ENCODE measurements at places on chromosomes 11 and 22.

GRCh38 chr11:65710421-65710820 is 1.6 kb upstream of the KAT5 start:
- no peak overlapping the region for H3K27ac ChIP-seq
- DNase-seq: no peak
- peaks cover 24% of the 10 kb centered on the region for H3K36me3 ChIP-seq
- H3K27me3 ChIP-seq: no peaks in the 10 kb centered on the region

- H3K36me3 ChIP-seq: no peaks in the 10 kb centered on the region
- no peaks in the 10 kb centered on the region for H3K27me3 ChIP-seq
- H3K4me3 ChIP-seq: no peak overlapping the region
- H3K4me1 ChIP-seq: no peaks in the 10 kb centered on the region
- no peak for DNase-seq
These were observed 6.0 kb upstream of the ARHGAP42 start for GRCh38 chr11:100681064-100681502.

DNA sequence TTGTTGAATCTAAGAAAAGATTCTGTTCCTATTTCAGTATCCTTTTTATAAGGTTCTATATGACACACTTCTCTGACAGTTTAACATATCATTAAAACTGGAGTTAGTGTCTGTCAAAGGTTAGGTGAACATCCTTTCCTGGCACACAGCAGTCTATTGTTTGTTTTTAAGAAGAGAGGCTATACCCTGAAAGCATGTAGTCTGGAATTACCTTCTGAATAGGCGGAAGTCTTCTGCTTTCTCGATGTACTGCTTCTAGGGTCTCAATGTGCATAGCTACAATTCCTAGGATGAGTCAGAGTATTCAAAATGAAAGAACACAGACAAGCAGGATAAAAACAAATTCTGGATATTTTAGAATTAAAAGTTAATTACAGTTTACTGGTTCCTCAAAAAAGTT is 188.6 kb downstream of the SWAP70 start:
- H3K4me3 ChIP-seq: no peak overlapping the region
- DNase-seq: no peak
- H3K36me3 ChIP-seq: peaks cover 4% of the 10 kb centered on the region
- H3K27ac ChIP-seq: no peak overlapping the region
- no peaks in the 10 kb centered on the region for H3K4me1 ChIP-seq

- H3K27ac ChIP-seq: no peak overlapping the region
- no peak overlapping the region for H3K4me3 ChIP-seq
- H3K27me3 ChIP-seq: no peaks in the 10 kb centered on the region
- DNase-seq: no peak
These were observed 232.6 kb downstream of the FAT3 start for GRCh38 chr11:92457250-92457649.

DNA sequence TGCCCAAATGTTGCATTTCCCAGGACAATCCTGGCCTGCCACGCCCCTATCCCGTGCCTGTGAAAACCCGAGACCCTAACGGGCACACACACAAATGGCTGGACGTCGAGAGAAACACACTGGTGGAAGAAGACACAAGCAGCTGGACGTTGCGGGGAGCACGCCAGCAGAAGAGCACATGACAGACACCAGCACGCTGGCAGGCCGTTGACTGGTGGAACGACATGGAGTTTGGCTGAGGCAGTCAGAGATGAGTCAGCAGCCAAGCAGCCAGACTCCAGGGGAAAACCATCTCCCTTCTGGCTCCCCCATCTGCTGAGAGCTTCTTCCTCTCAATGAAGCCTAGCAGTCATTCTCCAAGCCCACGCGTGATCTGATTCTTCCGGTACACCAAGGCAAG is 606.7 kb upstream of the LRRC4C start:
- no peak for DNase-seq
- H3K4me1 ChIP-seq: no peaks in the 10 kb centered on the region
- no peaks in the 10 kb centered on the region for H3K27me3 ChIP-seq
- H3K27ac ChIP-seq: no peak overlapping the region
- no peaks in the 10 kb centered on the region for H3K36me3 ChIP-seq

DNA sequence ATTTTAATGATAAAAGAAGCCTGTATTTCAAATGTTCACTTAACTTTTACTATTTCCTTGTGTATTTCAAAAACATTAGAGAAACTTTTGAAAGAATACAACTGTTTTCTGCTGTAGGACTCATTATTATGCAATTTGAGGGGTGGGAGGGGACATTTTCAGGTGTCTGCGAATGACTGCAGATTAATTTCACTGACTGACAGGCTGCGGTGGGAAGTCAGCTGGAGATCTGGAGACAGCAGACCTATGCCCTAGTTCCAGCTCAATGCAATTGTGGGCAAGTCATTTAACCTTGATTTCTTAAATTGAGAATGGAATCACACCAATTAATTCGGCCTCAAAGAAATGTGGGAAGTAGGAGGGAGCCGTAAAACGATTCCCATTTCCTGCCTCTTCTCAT is 128.7 kb downstream of the ARL14EP start:
- H3K4me3 ChIP-seq: no peak overlapping the region
- H3K27ac ChIP-seq: no peak overlapping the region
- no peaks in the 10 kb centered on the region for H3K4me1 ChIP-seq

DNA sequence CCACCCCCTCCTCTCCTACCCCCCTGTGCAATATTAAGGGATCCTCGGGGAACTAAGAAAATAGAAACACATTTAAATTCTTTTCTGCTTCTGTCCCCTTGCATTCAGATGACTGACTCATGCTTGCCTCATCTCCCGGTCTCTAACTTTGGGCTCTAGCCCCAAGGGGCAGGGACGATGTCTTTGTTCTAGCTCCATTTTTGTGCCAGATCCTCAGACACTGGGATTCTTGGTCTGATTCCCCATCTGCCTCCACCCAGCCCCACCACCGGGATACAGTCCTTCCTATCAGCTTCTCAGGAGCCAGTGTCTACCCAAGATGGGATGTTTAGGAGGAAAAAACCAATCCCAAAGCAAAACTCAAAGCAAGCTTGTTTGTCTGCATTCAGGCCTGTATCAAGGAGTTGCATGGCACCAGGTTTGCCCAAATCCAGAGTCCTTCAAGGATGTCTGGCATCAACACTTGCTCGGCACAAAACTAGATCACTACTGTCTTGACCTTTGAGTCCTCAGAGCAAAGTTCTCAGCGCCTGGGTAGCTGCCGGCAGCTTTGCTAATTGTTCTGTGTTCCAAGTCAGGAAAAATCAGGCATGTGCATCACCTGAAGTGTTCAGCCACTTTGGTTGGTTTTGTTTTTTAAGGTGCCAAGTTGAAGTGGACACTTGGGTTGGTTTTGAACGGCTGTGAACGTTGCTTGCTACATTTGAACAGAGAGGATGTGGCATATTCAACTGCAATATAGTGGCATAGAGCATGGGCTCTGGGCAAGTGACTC is 212.8 kb downstream of the DSCAML1 start:
- H3K27ac ChIP-seq: no peak overlapping the region
- no peaks in the 10 kb centered on the region for H3K36me3 ChIP-seq
- no peaks in the 10 kb centered on the region for H3K4me1 ChIP-seq

DNA sequence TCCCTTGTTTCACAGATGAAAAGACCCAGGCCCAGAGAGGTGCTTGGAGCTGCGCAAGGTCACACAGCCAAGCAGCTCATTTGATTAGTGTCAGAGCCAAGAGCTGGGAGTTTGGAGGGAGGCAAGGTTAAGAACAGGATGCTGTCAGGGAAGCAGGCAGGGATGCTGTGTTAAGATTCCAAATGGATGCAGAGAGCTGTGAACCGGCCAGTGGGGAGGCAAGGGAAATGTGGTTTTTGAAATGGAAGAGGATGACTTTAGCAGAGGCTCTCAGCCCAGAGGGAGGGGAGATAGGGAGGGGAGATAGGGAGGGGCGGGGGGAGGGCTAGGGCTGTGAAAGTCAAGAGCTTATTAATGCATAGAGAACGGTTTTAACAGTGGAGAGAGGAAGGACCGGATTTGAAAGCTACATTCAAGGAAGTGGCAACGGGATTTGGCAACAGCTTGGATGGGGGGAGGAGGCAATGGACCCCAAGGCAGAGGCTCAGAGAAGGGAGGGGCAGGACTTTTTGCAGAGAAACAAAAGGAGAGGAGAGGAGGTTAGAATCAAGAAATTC is 13.0 kb downstream of the RTN4RL2 start:
- H3K4me1 ChIP-seq: peaks cover 14% of the 10 kb centered on the region
- H3K27me3 ChIP-seq: no peaks in the 10 kb centered on the region
- no peak for DNase-seq
- H3K36me3 ChIP-seq: no peaks in the 10 kb centered on the region
- no peak overlapping the region for H3K27ac ChIP-seq

DNA sequence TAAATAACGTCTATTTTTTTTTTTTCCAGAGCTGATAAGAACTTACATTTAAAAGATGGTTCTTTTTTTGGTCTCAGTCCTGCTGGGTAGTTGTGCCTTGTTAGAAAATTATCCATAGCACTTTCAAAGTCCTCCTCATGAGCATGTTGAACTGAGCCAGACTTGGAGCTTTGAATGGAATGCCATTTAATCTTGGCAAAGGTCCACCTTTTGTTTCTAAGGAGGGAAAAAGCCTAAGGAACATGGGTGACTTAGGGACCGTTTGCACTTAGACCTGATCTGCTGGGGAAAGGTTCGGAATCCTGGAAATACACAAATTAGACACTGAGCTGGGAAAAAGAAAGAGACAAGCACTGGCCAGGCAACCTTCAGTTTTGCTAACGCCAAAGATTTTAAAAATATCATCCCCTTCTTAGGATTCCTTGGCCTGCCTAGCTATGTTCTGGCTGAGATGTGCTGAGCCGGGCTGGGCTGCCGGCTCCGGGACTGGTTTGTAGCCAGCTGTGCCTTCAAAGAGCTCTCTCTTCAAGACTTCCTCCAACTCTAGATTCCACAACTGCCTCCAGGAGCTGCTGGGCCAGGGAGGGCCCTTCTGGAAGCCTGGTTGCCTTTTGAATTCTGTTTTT is 67.4 kb downstream of the ENDOD1 start:
- H3K4me1 ChIP-seq: peaks cover 24% of the 10 kb centered on the region
- no peaks in the 10 kb centered on the region for H3K27me3 ChIP-seq
- DNase-seq: no peak
- H3K27ac ChIP-seq: no peak overlapping the region
- no peaks in the 10 kb centered on the region for H3K36me3 ChIP-seq

DNA sequence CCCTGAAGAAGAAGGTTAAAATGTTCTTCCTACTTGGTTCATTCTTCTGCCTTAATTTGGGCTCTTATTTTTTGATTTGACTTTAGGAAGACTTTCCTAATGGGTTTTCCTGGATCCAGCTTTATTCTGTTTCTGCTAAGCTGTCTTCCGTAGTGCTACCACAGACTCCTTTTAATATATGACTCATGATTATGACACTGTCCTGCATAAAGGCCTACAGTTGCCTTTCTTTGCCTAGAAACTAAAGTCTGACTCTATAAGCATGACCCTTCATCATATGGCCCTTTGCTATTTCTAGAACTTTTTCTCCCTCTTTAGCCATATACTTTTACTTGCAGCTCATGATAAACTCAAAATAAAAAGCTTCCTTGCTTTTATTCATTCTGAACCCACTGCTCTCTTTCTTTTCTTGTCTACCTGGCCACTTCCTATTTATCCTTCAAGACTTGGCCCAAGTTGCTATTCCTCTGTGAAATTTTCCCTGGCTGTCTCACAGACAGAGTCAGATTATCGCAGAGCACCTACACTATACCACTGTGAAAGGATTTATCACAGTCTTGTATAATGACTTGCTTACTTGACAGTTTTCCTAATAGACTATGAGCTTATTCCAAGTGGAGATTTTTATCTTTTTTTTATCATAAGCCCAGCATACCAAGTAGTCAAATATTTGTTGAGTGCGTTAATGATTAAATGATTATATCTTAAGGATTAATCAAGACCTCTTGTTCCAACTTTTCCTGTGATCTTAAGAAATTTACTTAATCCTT is 24.7 kb downstream of the TBCEL start:
- no peak overlapping the region for H3K27ac ChIP-seq
- DNase-seq: no peak
- no peaks in the 10 kb centered on the region for H3K4me1 ChIP-seq
- H3K36me3 ChIP-seq: peaks cover 15% of the 10 kb centered on the region
- H3K27me3 ChIP-seq: no peaks in the 10 kb centered on the region

- no peak overlapping the region for H3K4me3 ChIP-seq
- DNase-seq: no peak
- H3K27ac ChIP-seq: no peak overlapping the region
- peaks cover 68% of the 10 kb centered on the region for H3K36me3 ChIP-seq
These were observed 27.3 kb downstream of the FAM118A start for GRCh38 chr22:45336971-45337431.

DNA sequence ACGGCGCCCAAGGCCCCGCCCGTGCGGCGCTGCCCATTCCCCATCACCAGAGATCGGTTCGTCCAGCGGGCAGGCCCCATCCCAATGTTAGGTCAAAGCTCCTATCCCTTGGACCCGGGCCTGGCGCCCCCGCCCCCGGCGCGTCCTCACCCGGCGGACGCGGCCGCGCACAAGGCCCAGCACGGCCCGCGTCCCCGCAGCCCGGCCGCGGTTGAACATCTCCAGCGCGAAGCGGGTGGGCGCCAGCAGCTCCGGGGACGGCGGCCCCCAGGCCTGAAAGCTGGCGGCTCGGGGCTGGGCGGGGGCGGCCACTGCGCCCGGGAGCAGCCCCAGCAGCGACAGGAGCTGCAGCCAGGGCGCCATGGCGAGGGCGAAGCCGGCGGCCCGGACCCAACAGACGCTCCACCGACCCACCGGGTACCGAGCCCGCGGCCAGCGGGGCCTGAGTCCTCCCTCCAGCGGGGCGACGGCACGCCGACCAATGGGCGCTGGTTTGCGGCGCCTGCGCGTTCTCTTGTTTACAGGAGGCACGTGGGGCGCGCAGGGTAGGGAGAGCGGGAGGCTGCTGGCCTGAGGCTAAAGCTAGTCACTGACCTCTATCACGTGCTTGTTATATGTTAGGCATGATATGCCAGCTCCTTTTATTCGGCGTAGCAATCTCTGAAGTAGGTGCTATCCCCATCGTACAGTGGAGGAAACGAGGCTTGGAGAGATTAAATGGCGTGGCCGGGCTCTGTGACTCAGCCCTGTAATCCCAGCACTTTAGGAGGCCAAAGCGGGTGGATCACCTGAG is at the start of gene CTSF:
Gene CTSF (minus strand): TSS at position 483 of the 793 bp plus-strand sequence. CDS start 120 bp downstream, at position 363.
- no peaks in the 10 kb centered on the region for H3K36me3 ChIP-seq
- no peaks in the 10 kb centered on the region for H3K27me3 ChIP-seq
- H3K4me1 ChIP-seq: peaks cover 5% of the 10 kb centered on the region
- H3K4me3 ChIP-seq: peak within 1 kb of the TSS; percentile 65
- DNase-seq: peak; percentile 70

- DNase-seq: no peak
- no peaks in the 10 kb centered on the region for H3K36me3 ChIP-seq
- H3K27ac ChIP-seq: no peak overlapping the region
- no peaks in the 10 kb centered on the region for H3K4me1 ChIP-seq
- no peak overlapping the region for H3K4me3 ChIP-seq
- H3K27me3 ChIP-seq: no peaks in the 10 kb centered on the region
These were observed 13.2 kb downstream of the GGT5 start for GRCh38 chr22:24231706-24232105.

DNA sequence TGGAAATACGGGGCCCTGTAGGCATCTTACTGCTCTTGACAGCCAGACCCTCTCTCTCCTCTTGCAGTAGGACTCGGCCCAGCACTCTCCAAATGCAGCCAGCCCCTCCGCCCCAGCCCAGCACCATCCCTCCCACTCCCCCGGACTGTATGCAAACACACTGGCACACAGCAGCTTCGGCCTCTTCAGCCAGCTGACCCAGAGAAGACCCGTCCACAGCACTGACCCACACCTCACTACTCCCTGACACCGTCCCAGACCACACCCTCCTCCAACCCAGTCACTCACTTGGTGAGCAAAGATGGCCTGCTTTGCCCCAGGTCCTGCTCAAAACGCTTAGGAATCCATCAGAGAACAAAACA is 164.6 kb downstream of the IGLL1 start:
- H3K4me1 ChIP-seq: no peaks in the 10 kb centered on the region
- H3K27ac ChIP-seq: no peak overlapping the region
- DNase-seq: no peak
- no peaks in the 10 kb centered on the region for H3K36me3 ChIP-seq

- H3K27me3 ChIP-seq: peaks cover 37% of the 10 kb centered on the region
- no peak overlapping the region for H3K27ac ChIP-seq
- H3K4me3 ChIP-seq: no peak overlapping the region
- no peaks in the 10 kb centered on the region for H3K4me1 ChIP-seq
- DNase-seq: no peak
These were observed 1.7 kb downstream of the TIMP3 start for GRCh38 chr22:32803020-32803737.
